B cell (primary cell): ENCODE measurements at places on chromosomes 1 and 21. TPM values are rescaled to one million over a fixed set of nuclear protein-coding genes. Genes with fewer than 3 reads are reported as not detected.

The ASPM gene
- total RNA-seq, result 0.19 and 0.27 TPM in 2 replicates

The COA6 gene
- total RNA-seq, result 12.5 and 14.8 TPM in 2 replicates

The TAL1 gene
- total RNA-seq, result not detected in 2 replicates

The KANK4 gene
- total RNA-seq, result not detected in 2 replicates

The C1QB gene
- total RNA-seq, result not detected in 2 replicates

The LCE4A gene
- not detected in 2 replicates for total RNA-seq

GRCh38 chr1:113981962-113982931, 3.0 kb downstream of the OLFML3 start:
- no peak for DNase-seq

- DNase-seq, result no peak
These were observed at the start of gene NUP210L for GRCh38 chr1:154154534-154155191. NUP210L (minus strand) TSS chr1:154155073.

DNA sequence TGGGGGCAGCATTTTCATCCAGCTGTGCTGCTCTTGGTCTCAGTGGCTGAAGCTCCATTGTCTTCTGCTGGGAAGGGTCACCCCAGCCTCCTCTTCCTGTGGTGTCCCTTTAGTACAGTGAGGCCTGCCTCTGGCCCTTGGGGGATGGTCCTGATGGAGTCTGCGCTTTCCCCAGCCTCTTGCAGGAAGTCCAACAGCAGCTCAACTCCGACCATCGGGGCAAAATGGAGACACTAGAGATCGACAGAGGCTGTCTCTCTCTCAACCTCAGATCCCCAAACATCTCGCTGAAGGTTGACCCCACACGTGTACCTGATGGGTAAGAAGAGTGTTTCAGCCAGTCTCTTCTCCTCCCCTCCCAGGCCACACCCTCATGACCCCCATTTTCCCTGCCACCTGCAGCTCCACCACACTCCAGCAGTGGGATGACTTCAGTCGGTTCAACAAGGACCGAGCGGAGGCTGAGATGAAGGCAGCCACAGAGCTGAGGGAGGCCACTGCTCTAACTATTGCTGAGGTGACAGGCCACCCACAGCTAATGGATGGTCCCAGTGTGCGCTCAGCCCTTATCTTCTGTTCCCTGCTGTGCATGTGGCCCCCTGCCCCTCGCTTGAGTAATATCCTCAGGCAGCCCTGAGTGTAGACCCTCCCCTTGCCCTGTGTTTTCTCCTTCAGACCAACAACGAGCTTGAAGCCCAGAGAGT, 2.0 kb upstream of the ADPRS start:
- DNase-seq, result peak; percentile 16

GRCh38 chr1:19648689-19649088, 4.6 kb downstream of the NBL1 start:
- DNase-seq, result no peak

- DNase-seq, result no peak
These were observed 6.6 kb upstream of the PLEKHG5 start for GRCh38 chr1:6497867-6498575.

- peak; percentile 82 for DNase-seq
These were observed at the start of gene BEND5 for GRCh38 chr1:48776393-48777218. BEND5 (minus strand) TSS chr1:48776891; CDS start chr1:48776831, 60 bp downstream.

GRCh38 chr1:53810497-53810896, 27.6 kb downstream of the NDC1 start:
- no peak for DNase-seq

DNA sequence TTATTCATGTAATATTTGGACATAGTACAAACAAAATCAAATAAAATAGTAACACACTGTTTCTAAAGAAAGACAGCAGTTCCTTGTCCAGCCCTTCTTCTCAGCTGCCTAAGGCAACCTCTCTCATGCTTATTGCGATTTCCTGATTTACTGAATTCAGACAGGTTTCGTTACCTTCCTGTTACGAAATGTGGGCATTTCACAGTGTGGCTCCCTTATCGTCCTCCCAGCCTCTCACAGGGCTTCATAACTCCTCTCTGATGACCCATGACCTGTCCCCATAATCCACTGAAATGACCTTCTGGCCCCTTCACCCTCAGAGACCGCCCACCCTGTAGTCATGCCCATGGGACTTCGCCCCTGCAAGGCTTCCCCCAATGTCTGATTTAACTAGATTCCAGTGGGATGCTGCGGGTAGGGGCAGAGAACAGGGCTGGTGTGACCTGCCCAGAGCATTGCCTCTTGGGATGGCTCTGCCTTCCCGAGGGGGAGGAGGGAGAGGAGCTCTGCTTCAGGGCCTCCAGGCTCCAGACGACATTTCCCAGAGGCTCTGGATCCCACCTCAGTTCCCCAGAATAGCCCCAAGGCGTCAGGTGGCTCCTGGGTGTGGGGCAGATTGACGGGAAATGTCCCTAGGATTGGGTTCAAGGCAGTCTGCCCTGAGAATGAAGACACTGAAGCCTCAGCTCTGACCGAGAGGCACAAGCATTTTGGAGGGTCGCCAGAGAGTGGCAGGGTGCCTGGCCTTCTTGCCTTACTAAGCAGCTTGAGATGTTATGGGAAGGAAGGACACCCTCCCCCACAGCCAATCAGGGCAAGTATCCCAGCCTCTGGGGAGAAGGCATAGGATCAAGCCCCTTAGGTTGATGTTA, 20.6 kb downstream of the PADI2 start:
- DNase-seq, result no peak

GRCh38 chr1:230263568-230264195, 162.4 kb downstream of the PGBD5 start:
- no peak for DNase-seq

GRCh38 chr1:10939654-10940450, 72.6 kb upstream of the TARDBP start:
- no peak for DNase-seq

GRCh38 chr1:98723574-98723973, 62.1 kb downstream of the SNX7 start:
- no peak for DNase-seq

DNA sequence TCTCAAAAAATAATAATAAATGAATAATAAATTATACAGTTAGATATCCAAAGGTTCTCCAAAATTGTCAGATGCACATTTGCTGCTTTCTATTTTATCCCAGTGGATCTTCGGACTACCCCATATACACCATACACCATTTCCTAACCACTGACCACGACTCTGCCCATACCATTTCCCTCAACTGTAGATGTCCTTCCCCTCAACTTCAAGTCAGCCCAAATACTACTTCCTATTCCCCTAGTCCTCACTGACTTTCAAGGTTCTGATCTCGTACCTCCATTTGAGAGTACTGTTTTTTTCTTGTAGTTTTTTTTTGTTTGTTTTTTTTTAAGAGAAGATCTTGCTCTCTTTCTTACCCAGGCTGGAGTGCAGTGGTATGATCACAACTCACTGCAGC, 19.6 kb downstream of the EIF4G3 start:
- no peak for DNase-seq

GRCh38 chr1:16153096-16153998, 2.5 kb downstream of the EPHA2 start:
- DNase-seq, result no peak

DNA sequence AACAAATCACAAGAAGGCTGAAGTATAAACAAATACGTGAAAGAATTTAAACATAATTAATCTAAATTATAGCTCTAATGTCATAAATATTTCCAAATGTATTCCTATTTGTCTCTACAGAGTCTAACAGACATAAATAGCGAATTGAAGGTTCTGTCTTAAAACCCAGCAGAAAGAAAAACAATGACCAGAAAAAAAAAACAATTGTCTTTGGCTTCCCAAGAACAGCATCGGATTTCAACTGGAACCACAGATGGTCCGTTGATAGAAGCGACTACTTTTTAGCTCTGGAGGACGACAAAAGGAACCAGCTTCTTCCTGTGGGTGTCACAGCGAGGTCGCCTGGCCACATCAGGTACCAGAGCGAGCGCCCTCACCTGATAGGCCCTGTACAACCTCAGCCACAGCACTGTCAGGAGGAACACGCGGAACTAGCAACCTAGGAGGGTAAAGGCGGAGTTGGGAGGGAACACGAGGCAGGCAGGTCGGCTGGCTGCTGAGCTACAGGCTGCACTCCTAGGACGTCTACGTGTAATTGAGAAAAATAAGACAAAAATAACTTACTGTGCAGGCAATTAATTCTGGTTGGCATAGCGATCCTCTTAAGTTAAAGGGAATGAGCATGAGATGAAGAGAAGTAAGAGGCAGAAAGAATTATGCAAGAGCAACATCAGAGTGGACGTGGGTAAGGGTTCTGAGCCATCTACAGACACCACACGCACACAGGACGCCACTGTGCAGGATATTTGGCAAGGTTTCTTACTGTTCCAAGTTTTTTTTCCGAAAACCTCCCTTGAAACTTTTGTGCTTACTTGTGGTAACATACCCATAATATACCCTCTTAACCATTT, 16.7 kb upstream of the PRDM15 start:
- peak; percentile 71 for DNase-seq

GRCh38 chr21:42499444-42500112, 3.6 kb upstream of the RSPH1 start:
- DNase-seq, result no peak

- DNase-seq, result no peak
These were observed 25.2 kb upstream of the MAP3K7CL start for GRCh38 chr21:29105218-29105617.

DNA sequence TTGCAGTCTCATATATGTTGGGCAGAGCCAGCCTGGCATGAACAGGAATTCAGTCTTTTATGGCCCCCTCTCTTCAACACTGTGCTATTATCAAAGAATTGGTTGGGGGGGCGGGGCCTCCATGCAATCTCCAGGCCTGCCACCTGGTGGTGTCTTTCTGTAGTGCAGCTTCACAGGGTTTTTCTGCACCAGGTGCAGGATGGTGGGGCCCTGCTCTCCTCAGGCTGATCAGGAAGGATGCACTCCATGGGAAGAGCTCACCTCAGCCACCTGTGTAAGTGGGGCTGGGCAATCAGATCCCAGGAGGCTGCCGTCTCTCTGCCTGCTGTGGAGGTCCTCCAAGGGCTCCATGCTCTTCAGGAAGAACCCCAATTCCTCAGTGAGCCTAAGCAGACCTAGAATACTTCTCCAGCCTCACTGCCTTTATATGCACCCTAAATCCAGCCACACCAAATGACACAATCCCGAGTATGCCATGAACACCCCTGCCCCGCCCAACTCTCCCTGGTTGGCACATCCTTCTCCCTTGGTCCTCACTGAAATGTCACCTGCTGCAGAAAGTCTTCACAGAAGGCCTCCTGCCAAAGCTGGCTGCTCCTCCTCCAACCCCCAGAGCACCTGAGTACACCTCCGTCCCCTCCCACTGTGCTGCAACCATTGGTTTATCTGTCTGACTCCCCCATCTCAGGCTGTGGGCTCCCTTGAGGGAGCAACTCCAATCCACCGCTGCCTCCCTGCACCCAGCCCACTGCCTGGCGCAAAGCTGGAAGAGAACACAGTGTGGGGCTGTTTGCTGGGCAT, 16.5 kb downstream of the STK40 start:
- DNase-seq, result peak; percentile 89

GRCh38 chr1:244865028-244865371, 657 bp upstream of the HNRNPU start:
- DNase-seq, result no peak

- peak; percentile 78 for DNase-seq
These were observed at the start of gene SHISAL2A for GRCh38 chr1:52632732-52633290. SHISAL2A (plus strand) TSS chr1:52633168; CDS start chr1:52633494, 326 bp downstream.

DNA sequence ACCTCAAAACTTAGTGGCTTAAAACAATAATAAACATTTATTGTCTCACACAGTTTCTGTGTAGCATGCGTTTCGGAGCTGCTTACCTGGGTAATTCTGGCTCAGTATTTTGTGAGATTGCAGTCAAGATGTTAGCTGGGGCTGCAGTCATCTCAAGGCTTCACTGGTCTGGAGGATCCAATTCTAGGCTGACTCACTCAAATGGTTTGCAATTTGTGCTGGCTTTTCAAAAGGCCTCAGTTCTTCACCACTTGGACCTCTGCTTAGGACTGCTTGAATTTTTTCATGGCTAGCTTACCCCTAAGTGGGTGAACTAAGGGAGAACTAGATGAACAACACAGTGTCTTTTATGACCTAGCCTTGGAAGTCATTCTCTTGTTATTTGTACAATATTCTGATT, 21.0 kb downstream of the XPR1 start:
- DNase-seq, result no peak

- no peak for DNase-seq
These were observed 92.4 kb downstream of the NTPCR start for GRCh38 chr1:233042834-233043233.

- no peak for DNase-seq
These were observed 70.1 kb downstream of the EPHB2 start for GRCh38 chr1:22780696-22781095.

DNA sequence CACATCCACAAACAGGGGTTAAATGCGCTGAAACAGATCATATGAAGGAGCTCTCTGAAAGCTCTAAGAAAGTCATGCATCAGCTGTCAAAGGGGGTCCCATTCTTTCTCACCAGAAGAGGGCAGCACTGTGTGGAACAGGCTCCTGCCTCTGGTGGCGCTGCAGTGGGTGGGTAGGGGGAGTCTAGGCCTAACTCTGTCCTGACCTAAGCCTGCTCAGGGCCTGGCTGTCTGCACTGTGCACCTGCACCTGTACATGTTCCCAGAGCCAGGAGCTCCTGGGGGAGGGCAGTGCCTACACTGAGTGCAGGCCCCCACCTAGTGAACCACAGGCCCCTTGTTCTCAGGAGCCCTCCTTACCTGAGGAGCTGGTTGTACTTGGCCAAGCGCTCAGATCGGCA, 16.0 kb downstream of the ENO1 start:
- peak; percentile 55 for DNase-seq

DNA sequence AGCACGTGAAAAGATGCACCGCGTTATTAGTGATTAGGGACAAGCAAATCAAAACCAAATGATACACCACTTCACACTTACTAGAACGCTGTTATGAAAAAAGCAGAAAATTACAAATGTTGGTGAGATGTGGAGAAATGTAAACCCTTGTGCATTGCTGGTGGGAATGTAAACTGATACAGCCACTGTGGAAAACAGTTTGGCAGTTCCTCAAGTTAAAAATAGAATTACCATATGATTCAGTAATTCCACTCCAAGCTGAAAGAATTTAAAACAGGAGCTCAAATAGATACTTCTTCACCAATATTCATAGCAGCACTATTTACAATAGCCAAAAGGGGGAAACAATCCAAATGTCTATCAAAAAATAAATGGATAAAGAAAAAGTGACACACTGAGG, 10.3 kb upstream of the EVI5 start:
- DNase-seq, result no peak

DNA sequence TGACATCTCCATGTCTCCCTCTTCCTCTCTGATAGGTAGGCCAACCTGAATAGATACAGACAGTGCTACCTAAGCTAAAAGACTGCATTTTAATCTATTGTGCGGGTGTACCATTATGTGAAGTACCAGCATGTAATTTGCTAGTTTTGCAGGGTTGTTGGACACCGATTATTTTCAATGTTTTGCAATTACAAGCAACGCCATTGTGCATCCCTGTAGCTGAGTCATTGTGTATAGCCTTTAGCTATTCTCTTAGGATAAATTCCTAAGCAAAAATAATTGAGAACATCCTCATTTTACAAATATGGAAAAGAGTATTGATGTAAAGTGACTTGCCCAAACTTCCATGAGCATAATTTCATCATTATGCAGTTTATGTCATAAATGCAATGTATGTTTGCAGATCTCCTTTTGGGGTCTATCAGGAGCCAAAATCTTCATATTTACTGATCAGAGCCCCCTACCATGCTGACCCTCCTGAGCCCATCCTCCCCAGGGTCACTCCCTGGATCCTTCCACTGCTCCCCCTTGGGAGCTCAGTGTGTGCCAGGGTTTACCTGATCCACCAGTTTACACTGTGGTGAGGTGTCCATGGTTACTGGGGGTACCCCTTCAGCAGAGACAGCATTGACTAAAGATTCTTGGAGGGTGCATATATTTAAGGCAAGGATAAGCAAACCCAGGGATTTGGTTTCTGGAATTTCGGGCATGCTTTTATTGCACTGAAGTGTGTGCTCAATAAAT, 80.6 kb downstream of the CCDC185 start:
- DNase-seq, result no peak
